ENCODE measurements at places on chromosomes 1 and 21. TPM values are rescaled to one million over a fixed set of nuclear protein-coding genes. Genes with fewer than 3 reads are reported as not detected.

Gene PFKL
- 132 TPM for total RNA-seq

- DNase-seq, result no peak
- peaks cover 6% of the 10 kb centered on the region for H3K4me1 ChIP-seq
Measured at GRCh38 chr1:211648980-211649934, 26.2 kb downstream of the NEK2 start.

DNA sequence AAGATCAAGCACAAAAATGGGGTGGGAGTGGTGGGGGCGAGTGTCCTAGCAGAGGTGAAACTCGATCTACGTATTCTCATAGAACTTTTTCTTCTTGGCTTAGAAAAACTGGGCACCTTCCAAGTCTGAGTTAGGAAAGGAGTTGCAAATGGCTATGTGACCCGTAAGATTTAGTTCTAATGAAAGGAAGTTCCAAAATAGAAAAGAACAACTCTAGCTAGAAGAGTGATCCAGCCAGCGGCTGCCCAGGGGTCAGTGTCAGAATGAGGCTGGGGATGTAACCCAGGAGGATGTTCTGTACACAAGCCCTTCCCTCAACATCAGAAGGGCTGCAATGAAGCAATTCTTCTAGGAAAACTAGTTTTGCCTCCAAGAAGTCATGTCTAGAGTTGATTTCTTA is 5.2 kb downstream of the MTARC1 start:
- no peak overlapping the region for H3K4me3 ChIP-seq
- no peaks in the 10 kb centered on the region for H3K4me1 ChIP-seq
- peaks cover 27% of the 10 kb centered on the region for H3K27me3 ChIP-seq
- no peak overlapping the region for H3K27ac ChIP-seq
- DNase-seq, result no peak

- no peak for DNase-seq
- H3K4me3 ChIP-seq, result no peak overlapping the region
- H3K4me1 ChIP-seq, result no peaks in the 10 kb centered on the region
- H3K27me3 ChIP-seq, result no peaks in the 10 kb centered on the region
Measured at GRCh38 chr21:19228226-19228625, 824.6 kb upstream of the TMPRSS15 start.
